ENCODE measurements at places on chromosomes 16 and 17. TPM values are rescaled to one million over a fixed set of nuclear protein-coding genes. Genes with fewer than 3 reads are reported as not detected.
A peak's percentile ranks its signal among the peaks of the same experiment; 100 is the strongest.

- no peak for DNase-seq
Measured at GRCh38 chr16:52976539-52977167, 76.0 kb downstream of the CHD9NB start.

GRCh38 chr16:64094181-64094965 is 1027.5 kb downstream of the CDH11 start:
- DNase-seq: no peak

Gene GLP2R
- polyA plus RNA-seq: not detected

Gene CLEC10A
- polyA plus RNA-seq: 1.2 TPM

GRCh38 chr16:76976101-76976500 is 214.9 kb upstream of the MON1B start:
- DNase-seq: no peak

- no peak for DNase-seq
Measured at GRCh38 chr17:15971098-15971678, 26.3 kb downstream of the ADORA2B start.

GRCh38 chr17:81322271-81323082 is 27.4 kb upstream of the SLC38A10 start:
- DNase-seq: no peak

Gene RAB34
- 84.2 TPM for polyA plus RNA-seq

Gene TCF25
- 107 TPM for polyA plus RNA-seq

Gene IL17C
- polyA plus RNA-seq: not detected

Gene RNU2-1
- polyA plus RNA-seq: not detected

DNA sequence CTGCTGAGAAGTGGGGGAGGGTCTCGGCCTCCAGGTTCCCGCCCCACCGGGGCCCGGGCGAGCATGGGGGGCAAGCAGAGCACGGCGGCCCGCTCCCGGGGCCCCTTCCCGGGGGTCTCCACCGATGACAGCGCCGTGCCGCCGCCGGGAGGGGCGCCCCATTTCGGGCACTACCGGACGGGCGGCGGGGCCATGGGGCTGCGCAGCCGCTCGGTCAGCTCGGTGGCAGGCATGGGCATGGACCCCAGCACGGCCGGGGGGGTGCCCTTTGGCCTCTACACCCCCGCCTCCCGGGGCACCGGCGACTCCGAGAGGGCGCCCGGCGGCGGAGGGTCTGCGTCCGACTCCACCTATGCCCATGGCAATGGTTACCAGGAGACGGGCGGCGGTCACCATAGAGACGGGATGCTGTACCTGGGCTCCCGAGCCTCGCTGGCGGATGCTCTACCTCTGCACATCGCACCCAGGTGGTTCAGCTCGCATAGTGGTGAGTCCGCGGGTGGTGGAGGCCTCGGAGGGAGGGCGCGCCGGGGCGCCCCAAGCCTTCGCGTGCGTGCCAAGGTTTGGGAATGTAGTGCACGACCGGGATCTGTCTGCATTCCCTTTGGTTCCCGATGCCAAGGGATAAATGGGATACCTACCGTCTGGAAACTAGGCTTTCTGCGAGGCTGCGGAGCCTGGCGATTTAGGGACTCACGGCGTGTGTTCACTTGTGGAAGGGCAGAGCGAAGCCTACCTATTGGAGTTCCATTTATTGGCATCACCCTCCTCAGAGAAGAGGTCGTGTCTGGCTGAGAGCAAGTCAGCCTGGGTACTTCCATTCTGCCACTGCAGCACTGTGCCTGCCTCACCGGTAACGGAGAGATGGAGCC is 1.0 kb downstream of the ZNRF1 start:
- no peak for DNase-seq

Gene P2RX5
- polyA plus RNA-seq: 28.1 TPM

- DNase-seq: no peak
Measured at GRCh38 chr17:58303971-58304749, 23.4 kb upstream of the MPO start.

- no peak for DNase-seq
Measured at GRCh38 chr16:2158262-2158638, 2.7 kb downstream of the TRAF7 start.

DNA sequence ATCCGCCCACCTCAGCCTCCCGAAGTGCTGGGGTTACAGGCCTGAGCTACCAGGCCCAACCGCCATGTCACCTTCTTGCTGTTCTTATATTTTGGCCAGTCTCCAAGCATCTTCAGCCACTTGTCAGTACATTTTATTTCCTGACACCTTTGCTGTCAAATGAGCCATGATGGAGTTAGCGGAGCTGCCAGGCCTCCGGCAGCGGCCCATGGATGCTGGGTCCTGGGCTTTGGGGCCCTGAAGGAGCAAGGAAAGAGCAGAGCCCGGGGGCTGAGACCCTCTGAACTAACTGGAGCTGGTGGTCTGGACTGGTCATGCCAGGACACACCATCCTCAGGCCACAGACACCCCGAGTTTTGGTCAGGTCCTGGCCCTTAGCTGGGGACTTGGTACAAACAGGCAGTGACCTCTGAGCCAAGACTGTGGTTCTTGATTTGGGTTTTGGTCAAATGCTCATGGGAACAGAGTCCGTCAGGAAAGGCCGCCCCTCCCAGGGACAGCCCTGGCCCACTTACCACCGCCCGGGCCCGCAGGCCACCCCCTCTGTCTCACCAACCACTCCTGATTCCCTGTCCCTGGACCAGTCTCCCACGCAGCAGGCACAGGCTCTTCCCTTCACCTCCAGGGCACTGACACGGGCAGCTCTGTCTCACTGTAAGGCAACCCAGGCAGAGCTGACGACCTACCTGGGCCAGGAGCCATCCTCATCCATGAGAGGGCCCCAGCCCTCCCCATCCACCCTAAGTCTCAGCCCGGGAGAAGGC is 42.0 kb downstream of the TNFRSF13B start:
- DNase-seq: no peak

GRCh38 chr16:72112906-72113615 is 19.4 kb downstream of the DHX38 start:
- DNase-seq: no peak

Gene TEKT1
- not detected for polyA plus RNA-seq

DNA sequence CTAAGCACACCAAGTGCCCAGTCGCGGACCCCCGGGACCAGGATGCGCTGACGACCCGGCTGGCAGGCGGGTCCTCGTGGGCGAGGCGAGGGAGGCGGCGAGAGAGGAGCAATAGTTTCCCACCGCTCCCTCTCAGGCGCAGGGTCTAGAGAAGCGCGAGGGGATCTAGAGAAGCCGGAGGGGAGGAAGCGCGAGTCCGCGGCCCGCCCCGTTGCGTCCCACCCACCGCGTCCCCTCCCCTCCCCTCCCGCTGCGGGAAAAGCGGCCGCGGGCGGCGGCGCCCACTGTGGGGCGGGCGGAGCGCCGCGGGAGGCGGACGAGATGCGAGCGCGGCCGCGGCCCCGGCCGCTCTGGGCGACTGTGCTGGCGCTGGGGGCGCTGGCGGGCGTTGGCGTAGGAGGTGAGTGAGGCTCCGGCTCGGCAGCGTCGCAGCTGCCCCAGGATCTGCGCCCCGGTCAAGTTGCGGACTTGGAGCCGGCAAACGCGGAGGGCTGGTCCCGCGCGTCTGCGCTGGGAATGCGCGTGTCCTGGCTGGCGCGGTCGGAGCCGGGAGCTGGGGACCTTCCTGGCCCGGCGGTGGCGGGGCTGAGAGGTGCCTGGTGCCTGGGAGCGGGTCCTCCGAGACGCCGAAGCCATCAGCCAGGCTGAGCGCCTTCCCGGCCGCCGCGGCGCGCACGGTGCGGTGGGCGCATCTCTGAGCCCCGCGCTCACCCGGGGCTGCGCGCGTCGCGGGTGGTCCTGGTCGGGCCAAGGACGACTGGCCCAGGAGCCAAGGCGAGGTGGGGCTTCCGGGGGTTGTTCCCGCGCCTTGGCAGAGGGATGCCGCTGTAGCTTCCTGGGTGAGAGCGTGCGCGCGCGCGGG is at the start of gene ITGB3:
ITGB3 (plus strand) TSS at position 287 of the 862 bp plus-strand sequence; CDS start at position 322, 35 bp downstream.
- DNase-seq: peak; percentile 62

Gene C17orf58
- polyA plus RNA-seq: 20.7 TPM

DNA sequence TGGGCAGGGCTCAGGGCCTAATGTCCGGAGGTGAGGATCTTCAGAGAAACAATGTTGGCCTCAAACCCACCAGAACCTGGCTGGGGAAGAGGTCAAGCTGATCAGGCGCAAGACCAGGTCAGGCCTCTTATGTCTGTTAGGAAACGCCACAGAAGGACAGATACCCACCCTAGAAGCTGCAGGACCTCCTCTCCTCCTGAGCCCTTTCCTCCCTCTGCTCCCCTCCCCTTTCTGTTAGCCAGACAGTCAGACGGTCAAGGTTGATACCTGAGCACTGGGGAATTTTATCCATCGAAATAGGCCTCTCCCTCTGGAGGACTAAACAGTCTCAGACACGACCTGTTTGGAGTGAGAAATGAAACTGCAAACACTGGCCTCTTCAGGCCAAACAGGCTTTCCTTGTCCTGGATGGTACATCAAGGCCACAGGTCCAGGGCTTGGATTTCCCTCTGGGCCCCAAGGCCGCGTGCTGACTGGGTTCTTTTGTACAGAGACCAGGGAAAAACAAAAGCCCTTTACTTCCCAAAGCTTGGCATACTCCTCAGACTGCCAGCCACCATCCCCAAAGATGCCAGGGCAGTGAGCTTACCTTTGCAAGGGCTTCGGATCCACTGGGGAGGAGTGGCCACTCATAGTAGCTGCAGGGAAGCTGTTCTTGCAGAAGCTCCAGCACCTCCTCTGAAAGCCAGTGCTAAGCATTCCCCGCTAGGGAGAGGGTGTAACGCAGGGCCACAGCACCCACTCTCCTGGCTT is 135.8 kb downstream of the CCDC182 start:
- DNase-seq: no peak

Gene CPNE7
- not detected for polyA plus RNA-seq

DNA sequence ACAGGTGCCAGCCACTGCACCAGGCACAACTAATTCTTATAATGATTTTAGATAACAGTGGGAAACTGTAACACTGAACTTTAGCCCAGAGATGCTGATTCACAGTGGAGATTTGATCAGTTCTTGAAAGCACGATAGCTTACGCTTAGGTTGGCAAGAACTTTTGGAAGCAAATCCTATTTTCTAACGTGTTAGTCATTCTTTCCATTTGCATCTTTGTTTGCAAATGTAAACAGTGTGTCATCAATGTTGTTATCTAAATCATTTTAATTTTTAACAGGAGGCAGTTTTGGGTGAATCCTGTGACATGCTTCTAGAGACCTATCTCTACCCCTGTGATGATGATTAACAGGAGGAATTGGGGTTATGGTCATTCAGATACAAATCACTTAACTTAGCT is 35.7 kb upstream of the GNA13 start:
- no peak for DNase-seq
